ENCODE measurements at places on chromosomes 4 and X. TPM values are rescaled to one million over a fixed set of nuclear protein-coding genes. Genes with fewer than 3 reads are reported as not detected.

- no peak for DNase-seq
Observed at GRCh38 chr4:153904011-153904410, 115.1 kb upstream of the SFRP2 start.

The TFDP3 gene
- total RNA-seq = not detected

The GABRE gene
- 6.1 TPM for total RNA-seq

DNA sequence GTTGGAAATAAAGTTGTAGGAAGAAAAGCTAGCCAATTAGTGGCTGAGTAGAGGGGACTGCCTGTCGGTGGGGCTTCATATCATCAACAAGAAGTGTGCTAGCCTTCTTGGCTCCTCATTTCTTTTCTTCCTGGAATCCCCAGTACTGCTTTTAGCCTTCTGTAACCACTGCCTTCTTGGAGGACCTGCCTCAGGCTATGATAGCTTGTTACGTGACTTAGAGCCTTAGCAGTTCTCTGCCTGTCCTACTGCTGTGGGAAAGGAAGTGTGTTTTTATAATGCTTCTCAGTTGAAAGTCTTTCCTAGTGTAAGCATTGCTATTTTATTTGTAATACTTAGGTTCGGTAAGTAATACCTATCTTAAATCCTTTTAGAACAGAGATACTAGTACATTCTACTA, 61.9 kb downstream of the LARP1B start:
- DNase-seq = no peak

DNA sequence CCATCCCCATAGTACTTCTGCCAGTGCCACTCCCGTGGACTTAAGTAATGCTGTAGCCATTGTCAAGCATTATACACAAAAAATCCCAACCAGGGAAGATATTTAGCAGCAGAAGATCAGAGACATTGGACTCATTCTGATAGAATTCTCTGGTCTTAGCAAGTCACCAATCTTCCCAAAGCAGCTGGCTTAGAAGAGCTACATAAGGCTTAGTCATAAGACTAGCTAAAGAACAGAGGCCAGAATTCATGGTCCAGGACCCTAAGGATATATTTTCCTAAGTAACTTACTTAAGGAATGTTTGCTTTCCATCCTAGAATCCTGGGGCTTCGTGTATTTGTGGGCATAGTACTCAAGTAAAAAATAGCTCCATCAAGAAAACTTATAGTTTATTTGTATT, 100.3 kb upstream of the SLIT2 start:
- no peak for DNase-seq

GRCh38 chrX:155819525-155819924, 61.6 kb upstream of the VAMP7 start:
- no peak for DNase-seq

DNA sequence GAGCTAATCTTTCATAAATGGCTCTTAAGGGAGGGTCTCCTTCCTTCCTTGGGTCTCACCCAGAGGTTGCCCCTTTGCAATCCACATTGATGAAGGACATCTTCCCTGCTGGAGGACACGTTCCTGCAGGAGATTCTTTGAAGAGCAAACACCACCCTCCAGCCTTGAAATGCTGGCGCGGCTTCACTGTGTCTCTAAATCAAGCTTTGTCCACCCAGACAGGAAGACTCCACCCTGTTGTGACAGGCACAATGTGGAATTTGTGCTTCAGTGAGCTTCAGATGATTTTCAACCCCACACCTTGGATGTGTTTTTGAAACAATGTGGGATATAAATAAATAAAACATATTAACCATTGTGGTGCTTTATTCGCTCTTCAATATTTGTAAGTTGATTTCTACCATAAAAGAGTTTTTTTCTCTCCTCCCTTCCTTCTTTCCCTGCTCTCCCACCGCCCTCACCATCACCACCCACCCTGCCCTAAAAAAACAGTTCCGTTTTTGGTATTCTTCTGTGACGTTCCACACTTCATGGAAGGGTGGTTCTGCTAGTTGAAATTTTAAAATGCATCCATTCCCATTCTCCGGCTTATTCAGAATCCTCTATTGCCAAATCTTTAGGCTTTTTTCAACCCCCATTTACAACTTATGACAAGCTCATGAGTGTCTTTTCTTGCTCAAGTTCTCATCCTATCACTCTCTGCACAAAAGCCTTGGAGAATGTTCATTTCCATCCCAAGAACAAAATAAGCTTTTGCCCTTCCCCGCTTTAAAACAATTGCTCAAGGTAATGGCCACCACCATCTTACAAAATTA, 264.3 kb downstream of the RAPGEF2 start:
- peak; percentile 23 for DNase-seq

The GPC4 gene
- total RNA-seq = not detected

The ATP1B4 gene
- not detected for total RNA-seq

GRCh38 chr4:110008540-110008939, 95.9 kb downstream of the EGF start:
- no peak for DNase-seq

- no peak for DNase-seq
Observed at GRCh38 chr4:112448306-112449132, 67.5 kb downstream of the NEUROG2 start.

The SUPT20HL2 gene
- total RNA-seq = not detected

- no peak for DNase-seq
Observed at GRCh38 chr4:8507624-8508023, 67.0 kb downstream of the TRMT44 start.

GRCh38 chr4:104677116-104677515, 182.4 kb upstream of the CXXC4 start:
- no peak for DNase-seq

- DNase-seq = no peak
Observed at GRCh38 chr4:88799900-88800299, 102.3 kb upstream of the NAP1L5 start.

- DNase-seq = peak; percentile 39
Observed at GRCh38 chr4:42654631-42655268, 2.2 kb downstream of the ATP8A1 start.

DNA sequence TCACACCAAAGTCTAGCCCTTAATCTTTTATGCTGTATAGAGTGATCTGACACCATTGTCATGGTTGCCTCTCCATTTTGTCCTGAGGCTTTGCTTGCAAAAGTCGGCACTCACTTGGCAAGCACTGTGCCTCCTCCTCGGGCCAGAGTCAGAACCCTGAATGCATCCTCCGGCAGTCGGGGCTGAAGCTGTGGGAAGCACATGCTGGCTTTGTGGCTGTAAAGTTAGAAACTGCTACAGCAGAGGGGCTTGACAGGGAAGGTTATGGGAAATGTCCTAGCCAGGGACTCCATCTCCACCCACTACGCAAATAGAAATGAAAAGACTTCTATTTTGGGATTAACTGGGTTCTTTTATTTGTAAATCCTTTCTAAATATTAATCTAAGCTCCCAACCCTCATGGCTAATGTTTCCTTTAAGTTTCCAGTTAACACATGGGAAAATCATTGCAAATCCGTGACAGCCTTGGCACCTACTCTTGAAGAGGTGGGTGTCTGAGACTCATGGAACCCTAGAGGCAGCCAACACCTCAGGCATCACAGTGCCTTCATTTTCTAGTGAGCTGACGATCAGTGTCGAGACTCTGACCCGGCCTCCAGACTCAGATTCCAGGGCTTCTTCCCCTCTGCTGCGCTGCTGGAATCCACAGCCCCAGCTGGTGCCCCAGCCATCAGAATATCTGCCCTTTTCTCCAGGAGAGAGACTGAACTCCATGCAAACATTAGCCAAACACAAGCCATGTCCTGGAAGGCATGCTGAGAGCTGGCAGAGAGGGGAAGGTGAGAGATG, 7.9 kb upstream of the CLDN24 start:
- DNase-seq = no peak

The SEPTIN6 gene
- total RNA-seq = 22.2 TPM

The NDUFA1 gene
- total RNA-seq = 96.3 TPM

DNA sequence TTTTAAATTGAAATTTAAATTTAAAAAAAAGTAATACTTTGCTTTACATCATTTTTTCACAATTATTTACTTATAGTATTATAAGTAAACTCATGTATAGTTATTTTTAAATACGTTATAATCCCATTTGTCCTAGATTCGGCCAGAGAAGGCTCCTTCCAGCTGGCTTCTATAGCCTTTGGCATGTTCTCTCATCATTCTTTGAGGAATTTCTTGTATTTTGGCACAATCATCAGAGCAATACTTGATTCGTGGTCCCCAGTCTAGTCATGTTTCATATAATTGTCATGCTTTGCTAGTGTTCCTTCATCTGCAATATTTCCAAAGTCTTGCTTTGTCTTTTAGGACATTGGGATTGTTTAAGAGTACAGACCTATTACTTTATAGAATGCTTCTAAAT, 1037.9 kb upstream of the AGA start:
- no peak for DNase-seq

The MAGEA3 gene
- not detected for total RNA-seq

GRCh38 chr4:139843641-139844040, 178.0 kb downstream of the MGST2 start:
- DNase-seq = no peak

- peak; percentile 76 for DNase-seq
Observed at GRCh38 chrX:151982222-151982621, 7.7 kb upstream of the GABRE start.

DNA sequence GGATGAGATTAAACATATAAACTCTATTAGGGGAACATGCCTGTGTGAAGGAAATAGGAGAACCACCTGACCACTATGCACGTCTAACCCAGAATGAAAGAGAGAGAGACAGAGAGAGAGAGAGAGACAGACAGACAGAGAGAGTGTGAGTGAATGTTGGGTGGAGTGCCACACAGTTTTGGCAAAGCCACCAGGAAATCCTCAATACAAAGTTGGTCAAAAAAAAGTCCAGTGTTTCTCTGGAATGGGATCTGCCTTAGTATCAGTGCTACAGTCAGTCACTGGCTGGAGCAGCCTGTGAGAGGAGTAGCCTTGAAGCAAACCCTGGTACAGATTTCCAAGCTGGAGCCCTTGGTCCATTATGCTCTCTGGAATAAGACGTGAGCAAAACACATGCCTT, 91.7 kb downstream of the GC start:
- no peak for DNase-seq

GRCh38 chr4:88003261-88003660, 4.2 kb upstream of the PKD2 start:
- no peak for DNase-seq

DNA sequence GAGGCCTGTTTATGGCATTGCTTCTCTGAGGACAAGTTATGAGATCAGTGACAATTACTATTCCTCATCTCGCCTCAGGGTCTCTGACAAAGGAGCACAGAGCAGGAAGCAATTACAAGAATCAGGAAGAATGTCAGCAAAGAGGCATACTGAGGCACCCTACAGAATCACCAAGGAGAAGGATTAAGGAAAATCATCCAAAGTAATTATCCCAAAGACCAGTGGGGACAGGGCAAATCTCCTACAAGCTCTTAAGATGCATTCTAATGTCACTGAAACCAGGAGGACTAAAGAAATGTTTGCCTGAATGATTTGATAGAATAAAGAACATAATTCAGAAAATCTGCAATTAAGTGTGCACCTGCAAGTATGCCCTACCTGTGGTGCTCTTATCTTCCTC, 206.2 kb downstream of the RCHY1 start:
- DNase-seq = no peak

DNA sequence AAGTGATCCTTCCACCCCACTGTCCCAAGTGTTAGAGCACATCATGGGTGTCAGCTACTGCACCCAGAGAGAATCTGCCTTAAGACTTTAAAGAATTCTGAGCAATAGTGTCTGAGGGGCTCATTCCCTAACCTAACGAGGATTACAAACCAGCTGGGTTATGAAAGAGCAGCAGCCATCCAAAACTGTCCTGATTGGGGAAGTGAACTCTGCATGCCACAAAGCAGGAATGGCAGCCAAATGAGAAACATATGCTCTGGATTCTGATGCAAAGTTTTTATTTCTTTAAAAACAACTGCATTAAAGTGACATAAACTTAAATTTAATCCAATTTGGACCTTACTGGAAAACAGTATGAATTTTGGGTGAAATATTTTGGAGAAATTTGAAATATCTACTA, 103.2 kb downstream of the ANXA3 start:
- no peak for DNase-seq

DNA sequence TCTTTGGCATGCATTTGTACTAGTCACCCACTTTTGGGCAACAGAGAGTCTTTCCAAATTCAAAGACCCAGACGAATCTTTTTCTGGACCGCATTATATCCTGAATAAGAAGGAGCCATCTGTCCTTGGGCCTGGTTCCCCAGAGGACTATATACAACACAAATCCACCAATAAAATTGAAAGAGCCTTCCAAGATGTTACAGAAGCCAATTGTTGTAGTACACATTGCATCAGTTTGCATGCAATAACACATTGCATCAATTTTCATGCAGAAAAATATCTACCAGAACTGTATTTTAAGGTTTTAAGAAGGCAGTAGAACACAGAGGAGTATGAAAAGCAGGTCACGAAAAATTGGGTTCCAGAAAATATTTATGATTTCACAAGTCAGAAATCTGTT, 203.2 kb downstream of the HTR2C start:
- no peak for DNase-seq

- no peak for DNase-seq
Observed at GRCh38 chr4:15416357-15417232, 11.2 kb upstream of the C1QTNF7 start.

DNA sequence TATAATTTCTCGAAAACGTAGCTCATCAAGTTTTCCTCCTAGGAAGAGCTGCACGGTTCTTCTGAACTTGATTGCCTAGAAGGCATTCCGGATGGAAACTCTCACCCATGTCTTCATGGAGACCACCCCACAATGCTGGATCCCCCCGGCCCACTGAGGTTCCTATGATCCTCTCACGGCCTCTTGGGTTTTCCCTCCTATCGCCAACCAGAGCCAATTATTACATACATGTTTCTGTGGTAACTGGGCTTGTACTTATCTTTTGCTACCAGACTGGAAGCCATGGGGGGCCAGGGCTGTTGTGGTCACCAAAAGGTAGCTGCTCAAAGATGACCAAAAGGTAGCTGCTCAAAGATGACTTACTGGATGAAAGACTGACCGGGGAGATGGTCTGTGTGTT, 131.5 kb downstream of the AFAP1 start:
- DNase-seq = no peak

GRCh38 chr4:2832309-2832980, 11.2 kb upstream of the ADD1 start:
- no peak for DNase-seq

The HPF1 gene
- total RNA-seq = 30.3 TPM

The PPBP gene
- total RNA-seq = not detected

GRCh38 chrX:825991-826390, 195.4 kb downstream of the SHOX start:
- no peak for DNase-seq

The PAK3 gene
- total RNA-seq = 0.16 TPM

The SMIM31 gene
- not detected for total RNA-seq

The EDNRA gene
- not detected for total RNA-seq

- DNase-seq = peak; percentile 88
Observed at GRCh38 chr4:173039617-173040577, 128.7 kb upstream of the GALNT7 start.

- no peak for DNase-seq
Observed at GRCh38 chr4:4455210-4455865, 68.4 kb downstream of the NSG1 start.

GRCh38 chr4:35166466-35166865, 1077.8 kb downstream of the ARAP2 start:
- DNase-seq = no peak

The ADH1B gene
- not detected for total RNA-seq
